ENCODE measurements at places on chromosomes 1 and 21.
A peak's percentile ranks its signal among the peaks of the same experiment; 100 is the strongest.

DNA sequence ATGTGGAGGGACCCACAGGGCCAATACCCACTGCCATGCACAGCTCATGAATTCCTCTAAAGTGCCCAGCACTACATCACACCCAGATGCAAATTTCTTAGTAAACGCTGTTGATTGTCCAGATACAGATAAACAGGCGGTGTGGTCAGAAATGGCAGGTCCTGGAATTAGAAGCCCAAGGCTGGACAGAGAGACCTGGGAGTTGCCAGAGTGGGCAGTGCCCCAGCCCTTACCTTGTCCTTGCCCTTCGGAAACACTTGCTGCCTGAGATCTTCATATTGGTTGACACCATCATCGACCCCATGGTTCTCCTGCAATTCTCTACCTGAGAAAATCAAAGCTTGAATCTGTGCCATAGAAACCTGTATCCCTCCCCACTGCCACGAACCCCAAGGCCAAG, 149.3 kb upstream of the ETV3 start:
- DNase-seq = no peak

GRCh38 chr21:14866859-14867765, 197.7 kb downstream of the NRIP1 start:
- no peak for DNase-seq

DNA sequence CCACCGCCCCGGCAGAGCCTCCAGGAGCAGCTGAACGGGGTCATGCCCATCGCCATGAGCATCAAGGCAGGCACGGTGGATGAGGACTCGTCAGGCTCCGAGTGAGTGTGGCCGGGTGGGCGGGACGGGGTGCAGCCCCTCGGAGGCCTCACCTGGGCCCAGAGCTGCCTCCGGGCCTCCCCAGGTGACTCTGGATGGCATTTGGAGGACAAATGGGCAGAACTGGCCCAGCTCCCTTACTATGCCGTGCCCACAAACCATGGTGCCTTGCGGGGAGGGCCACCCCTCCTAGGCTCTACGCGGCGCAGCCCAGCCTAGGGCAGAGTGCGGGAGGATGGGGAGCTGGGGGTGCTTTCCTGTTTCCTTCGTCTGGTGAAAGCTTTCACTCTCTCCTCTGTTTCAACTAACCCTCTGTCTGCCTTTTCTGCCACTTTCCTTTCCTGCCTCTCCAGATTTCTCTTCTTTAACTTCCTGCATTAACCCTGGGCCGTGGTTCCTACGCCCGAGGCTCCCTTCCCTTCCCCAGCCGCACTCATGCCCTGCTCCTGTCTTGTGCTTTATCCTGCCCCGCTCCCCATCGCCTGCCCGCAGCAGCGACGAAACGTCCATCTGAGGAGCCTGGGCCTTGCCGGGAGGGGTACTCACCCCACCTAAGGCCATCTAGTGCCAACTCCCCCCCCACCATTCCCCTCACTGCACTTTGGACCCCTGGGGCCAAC, 9.2 kb downstream of the PSRC1 start:
- DNase-seq = no peak

DNA sequence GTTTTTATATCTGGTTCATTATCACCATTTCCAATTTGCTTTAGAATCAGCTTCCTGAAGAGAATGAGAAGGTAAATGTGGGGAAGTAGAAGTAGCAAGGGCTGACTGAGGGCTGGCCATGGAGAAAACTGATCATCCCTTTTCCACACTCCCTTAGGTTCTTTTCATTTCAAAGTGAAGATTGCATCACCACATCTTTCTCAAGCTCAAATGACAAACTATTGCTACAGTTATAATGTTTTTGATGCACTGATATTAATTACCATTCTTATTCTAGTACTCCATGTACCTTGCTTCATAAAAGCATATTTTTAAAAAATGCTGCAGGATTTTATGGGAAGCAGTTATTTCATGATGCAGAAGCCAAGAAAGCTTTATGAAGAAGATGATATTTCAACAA, 7.9 kb upstream of the AK5 start:
- DNase-seq = no peak

DNA sequence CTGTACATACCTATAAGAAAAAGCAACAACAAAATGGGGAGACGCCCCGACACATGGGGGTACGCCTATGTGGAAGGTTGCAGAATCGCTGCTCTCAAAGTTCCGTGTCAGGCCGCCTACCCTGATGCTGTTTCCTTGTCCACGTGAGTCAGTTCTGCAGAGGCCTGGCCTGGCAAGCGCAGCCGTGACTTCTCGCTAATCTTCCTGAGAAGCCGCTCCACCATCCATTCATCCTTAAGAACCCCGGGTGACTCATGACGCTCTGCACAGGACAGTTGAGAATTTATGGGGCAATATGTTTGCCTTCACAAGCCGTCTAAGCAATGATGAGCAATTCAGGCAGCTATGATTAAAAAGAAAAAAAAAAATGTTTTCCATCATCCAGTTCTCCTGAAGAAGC, 122.3 kb upstream of the TMPRSS2 start:
- no peak for DNase-seq

DNA sequence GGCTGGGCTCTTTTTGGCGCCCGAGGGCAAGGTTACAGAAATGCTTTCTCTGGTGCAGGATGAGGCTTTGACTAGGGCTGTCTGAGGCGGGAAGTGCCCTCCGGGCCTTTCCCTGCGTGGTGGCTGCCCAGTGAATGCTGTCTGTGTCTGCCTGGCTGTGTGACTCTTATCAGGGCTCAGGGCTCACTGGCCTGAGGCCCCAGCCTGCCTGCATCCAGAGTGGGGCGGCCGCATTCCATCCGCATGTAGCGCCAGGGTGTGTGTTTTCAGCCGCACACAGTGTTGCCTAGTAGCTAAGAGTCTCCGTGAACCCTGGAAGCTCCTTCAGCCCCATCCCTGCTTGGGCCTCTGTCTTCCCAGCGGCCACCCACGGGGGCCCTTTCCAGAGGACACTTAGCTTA, 59.1 kb downstream of the FAAP20 start:
- DNase-seq = no peak

DNA sequence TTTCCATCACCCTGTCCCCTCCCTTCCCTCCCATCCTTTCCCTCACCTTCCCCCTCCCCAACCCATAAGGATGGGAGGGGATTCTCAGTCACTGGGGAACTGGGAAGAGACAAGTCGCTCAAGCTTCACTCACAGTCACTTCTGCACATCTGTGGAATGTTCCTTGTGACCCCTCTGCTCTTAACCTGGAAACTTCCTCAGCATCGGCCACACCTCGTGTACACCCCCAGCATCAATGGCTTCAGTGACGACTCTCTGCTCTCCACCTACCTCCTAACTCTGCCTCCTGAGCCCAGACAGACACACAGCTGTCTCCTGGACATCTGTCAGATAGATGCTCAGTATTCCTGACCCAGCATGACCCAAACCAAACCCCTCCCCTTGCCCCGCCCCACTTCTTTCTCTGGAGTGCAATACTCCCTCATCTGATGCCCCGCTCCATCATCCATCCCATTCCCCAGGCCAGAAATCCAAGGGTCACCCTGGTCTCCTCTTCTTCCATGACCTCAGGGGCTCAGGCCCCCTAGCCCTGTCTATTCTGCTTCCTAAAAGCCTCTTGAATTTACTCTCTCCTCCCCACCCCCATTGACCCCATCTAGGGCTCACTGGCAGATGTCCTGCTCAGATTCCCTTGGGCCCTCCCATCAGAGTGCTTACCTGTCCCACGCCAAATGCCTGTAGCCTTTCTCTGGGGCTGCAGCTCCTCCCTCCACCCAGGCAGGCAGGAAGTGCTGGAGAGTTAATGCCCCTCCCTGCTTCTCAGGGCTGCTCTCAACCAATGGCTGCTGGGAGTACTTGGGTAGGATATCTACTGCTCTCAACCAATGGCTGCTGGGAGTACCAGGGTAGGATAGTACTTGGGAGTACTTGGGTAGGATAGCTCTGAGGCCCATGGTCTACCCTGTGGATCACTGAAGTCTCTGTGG, 83.1 kb upstream of the CSF3R start:
- DNase-seq = no peak

DNA sequence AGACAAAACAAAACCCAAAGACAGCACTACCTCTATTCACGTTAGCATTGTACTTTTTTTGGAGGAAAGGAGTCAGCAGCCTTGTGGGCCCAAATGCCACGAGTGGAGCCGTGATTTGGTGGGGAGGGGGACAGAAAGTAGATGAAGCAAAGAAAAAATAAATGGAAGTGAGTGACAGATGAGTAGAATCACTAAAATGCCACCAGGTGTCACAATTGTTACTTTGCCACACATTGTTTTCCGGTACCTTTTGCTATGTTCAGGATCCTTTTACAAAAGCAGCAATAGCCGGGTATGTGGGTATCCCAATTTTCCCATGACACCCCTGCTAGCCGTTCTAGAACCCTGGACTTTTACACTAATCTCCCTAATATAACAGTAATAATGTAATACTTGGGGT, 85.0 kb upstream of the AK4 start:
- DNase-seq = no peak

- no peak for DNase-seq
Observed at GRCh38 chr1:30111431-30111830, 612.0 kb downstream of the MATN1 start.

DNA sequence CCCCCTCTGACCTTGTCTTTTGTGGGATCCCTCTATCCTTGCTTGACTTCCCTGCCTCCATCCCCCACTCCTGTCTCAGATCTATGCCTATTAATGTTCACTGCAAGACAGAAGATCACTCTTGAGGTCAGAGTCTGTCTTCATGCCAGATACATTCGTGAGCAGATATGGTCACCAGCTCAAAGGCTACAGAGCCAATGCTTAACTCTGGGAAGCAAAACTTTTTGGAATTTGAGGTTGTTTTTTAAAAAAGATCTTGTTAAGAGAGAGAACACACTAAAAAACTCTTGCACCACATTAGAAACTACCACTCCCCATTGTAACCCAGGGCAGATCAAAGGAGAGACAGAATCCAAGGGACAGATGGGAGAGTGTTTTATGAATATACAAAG, 17.1 kb upstream of the A3GALT2 start:
- DNase-seq = no peak

DNA sequence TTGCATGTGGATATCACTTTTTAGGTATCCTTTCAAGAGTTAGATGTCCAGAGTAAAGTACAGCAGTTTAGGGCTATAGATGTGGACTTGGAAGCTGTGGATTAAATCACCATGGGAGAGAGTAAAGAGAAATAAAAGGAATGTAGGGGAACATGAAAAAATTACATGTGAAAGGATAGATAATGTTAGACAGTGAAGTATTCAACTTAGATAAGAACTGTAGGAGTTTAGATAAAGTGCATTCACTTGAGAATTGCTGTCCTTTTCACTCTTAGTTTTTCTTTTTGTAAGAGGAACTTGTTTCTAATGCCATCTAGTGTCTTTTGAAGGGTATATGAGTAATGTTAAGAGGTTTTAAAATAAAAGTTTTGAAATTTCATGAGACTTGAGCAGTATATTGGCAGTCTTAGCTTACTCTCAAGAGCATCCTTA, 40.1 kb downstream of the MAST2 start:
- no peak for DNase-seq

GRCh38 chr1:9494936-9495758, 44.1 kb upstream of the SLC25A33 start:
- DNase-seq = peak; percentile 45

DNA sequence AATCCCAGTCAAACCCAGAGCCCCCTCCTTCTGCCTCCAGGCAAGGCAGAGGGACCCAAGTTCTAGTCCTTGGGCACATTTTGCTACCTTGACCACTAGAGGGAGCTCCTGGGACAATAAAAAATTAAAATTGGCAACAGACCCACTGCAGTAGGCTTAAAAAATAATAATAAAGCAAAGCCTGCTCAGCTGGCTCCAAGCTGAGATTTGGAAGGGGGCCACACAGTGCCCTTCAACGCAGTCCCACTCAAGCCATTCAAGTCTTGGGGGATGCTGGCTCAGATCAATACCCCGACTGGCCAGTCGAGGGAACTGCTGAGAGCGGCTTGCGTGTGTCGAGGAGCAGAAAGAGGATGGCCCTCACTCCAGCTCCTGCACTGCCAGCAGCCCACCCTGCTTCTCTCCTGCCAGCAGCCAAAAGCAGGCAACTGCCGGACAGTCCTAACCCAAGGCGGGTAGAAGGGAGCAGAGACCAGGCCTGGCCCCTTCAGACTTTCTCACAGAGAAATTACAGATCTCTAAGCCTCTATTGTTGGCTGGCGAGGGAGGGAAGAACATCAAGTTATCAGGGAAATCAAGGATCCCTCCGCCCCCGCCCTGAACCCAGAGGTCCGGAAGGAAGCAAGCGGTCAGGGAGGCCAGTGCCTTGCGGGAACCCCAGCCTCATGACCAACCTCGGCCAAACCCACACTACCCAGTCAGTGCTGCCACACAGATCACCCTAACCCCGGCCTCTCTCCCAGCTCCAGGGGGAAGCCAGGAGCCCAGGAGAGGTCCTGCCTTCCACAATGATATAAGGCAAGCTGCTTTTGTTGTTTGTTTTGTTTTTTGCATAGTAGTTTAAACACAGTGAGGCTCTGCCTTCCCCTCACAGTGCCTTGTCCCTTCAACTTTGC, 4.9 kb upstream of the ALDH4A1 start:
- DNase-seq = peak; percentile 47

DNA sequence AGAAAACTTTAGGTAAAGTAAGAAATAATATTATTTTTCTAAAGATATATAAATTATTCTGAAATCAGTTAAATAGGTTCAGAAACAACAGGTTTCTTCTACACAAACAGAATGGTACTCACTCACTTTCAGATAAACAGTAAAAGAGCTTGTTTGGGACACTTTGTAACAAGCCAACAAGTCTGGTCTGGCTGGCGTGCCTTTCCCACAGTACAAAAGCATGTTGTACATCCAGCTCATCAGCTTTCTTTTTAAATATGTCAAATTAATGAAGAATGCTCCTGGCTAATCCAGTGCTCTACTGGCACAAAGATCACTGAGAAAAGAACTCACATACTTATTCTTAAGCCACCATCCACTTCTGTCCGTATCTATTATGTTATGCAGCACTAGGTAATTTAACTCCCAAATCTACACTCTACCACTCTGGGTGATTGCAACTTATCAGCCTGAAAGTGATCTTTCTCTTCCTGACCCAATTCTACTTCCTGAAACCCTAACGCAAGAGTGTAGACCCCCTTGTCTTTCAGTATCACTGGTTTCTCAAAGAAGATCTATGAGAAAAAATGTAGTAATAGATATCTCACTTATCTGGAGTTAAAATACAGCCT, 32.6 kb downstream of the TRIT1 start:
- DNase-seq = no peak

DNA sequence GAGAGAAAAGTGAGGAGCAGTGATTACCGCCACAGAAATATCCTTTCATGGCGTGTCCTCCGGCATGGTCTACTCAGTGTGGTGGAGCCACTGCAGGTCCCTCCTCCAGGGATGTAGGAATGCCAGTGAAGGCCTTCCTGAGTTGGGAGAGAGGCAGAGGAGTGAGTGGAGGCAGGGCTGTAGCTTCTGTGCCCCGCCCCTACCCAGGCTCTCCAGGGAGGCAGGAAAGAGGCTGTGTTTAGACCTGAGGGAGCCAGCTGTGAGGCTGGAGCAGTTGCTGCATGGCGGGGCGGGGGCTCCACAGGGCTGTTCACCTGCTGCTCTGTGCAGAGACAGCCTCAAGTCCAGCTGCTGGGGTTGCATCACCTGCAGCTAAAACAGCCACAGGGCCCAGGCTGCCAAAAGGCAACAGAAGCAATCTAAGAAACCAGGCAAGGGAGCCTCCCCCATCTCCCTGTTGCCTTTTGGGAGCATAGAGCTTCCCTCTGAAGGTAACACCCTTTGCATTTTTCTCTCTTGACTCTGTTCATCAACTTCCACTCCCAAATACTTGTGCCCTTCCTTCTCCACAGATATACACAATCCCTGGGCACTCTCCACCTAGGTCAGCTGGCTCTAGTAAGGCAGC, 801 bp upstream of the ANXA9 start:
- DNase-seq = no peak

Data from stimulated activated CD8-positive, alpha-beta memory T cell treated with anti-CD3 and anti-CD28 coated beads, Interleukin-7, amount 100 ng/mL, for 4 hours (primary cell).